ENCODE measurements at places on chromosomes 6 and 20.
A peak's percentile ranks its signal among the peaks of the same experiment; 100 is the strongest.

DNA sequence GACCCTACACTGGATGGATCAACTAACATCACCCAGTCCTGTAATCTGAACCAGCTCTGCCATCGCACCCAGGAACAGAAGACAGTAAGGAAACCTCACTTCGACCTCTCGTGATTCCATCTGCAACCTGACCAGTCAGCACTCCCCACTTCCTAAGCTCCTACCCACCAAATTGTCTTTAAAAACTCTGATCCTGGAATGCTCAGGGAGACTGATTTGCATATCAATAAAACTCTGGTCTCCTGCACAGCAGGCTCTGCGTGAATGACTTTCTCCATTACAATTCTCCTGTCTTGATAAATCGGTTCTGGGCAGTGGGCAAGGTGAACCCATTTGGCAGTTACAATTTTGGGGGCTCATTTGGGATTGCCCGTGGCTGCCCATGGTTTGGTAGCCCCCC, 18.3 kb upstream of the AGPAT4 start:
- DNase-seq, result no peak

DNA sequence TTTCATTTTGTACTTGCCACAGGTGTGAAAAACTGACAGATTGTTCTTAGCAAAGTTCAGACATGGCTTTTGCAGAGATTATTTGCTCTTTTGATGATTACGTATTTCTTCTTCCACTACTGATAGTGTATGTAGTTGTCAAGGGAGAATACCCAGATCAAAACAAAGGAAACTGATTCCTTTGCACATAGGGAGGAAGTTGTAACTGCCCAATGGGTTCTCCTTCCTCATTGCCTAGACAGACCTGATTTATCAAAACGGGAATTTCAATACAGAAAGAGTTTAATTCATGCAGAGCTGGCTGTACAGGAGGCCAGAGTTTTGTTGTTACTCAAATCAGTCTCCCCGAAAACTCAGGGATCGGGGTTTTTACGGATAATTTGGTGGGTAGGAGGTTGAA, 214.7 kb downstream of the BCAS1 start:
- no peak for DNase-seq

DNA sequence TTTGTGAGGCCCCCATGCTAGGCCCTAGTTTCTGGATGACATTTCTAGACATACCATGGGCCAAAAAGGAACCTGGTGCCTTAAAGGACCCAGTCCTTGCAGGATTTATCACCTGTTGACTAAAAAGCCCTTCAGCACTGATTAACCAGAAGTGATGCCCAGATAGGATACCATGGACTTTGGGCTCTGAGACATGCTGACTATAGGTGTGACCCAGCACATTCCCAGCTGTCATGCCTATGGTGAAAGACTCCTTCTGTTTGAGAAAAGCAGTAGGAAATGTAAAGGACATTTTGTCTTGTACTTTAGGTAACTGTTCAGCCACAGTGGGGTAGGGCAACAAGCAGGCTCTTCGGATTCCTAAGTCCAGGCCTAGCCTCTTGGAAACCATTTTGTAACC, 724.2 kb downstream of the CD109 start:
- DNase-seq, result no peak

- no peak for DNase-seq
These were observed 26.3 kb upstream of the UBR2 start for GRCh38 chr6:42537536-42537935.

DNA sequence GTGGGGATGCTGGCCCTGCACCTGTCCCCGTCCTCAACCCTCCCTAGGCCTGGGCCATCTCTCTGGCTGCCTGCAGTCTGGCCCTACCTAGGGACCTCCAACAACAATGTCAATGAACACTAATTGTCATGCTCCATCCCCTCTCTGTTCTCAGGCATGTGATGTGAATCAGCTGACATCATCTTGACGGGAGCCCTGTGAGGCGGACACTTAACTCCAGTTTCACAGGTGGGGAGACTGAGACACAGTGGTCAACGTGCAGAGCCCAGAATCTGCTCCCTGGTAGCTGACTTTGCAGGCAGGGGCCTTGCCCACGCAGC, 762 bp upstream of the TCEA2 start:
- no peak for DNase-seq

- DNase-seq, result peak; percentile 45
These were observed 58.9 kb upstream of the SERINC1 start for GRCh38 chr6:122530440-122531046.

DNA sequence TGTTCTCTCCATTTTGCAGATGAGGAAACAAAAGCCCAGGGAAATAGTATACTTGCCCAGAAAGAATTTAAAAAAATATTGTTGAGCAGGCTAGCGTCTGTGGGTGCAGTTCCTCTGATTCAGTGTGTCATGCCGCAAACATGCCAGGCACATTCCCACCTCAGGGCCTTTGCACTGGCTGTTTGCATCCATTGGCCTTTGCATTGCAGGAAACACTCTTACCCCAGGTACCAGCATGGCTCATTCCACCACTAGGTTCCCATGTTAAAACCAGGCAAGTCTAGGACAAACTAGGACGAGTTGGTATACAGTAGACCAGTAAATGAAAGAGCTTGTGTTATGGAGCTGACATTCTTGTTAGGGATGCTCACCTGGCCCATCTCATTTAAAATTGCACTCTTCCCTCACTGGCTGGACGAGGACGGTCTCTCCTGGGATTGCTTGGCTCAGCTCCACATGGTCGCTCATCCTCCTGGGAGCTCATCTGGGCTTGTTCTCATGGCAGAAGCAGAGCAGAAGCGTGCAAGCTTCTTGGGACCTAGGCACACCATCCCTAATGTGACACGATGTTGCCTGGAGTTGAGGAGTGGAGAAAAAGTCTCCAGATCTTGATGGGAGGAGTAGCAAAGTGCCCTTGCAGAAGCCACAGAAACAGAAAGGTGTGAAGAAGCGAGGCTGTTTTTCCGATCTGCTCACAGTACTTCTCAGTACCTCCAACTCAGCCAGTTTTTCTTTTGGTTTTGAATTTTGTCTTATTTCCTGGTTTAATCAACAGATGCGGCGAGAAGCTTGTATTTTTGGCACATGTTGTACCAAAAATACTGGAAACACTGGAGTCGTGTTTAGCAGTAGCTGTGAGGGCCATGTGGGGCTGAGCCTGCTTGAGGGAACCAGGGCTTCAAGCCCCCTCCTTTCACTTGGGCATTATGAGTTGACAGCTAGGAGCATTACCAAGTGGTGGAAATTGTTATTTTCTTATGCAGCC, 13.9 kb downstream of the ZNF831 start:
- no peak for DNase-seq

GRCh38 chr20:47809161-47809960, 24.1 kb upstream of the SULF2 start:
- no peak for DNase-seq

- DNase-seq, result no peak
These were observed 1.6 kb downstream of the PXDC1 start for GRCh38 chr6:3749977-3750316.

DNA sequence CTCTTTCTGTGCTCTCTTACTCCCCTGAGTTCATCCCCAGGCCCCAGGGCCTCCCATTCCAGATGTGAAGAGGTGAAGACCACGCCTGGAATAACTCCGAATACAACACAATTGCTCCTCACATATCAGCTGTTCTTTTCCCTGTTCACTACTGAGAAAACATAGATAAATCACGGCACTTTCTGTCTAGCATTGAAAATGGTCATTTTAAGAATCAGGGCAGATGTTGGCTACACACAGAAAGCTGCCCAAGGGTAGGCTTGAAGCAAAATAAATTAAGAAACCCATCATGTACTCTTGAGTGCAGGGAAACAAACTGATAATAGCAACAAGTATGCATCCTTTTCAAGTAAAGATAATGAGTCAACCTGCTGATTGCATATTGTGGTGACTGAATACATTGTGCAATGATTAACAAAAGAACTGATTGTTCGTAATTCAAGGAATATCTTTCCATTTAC, 382.5 kb downstream of the PRKN start:
- peak; percentile 10 for DNase-seq

GRCh38 chr6:149166747-149167146, 150.8 kb upstream of the TAB2 start:
- peak; percentile 5 for DNase-seq

- no peak for DNase-seq
These were observed 201.8 kb downstream of the ARID1B start for GRCh38 chr6:156978948-156979347.

GRCh38 chr6:33875141-33875581, 71.4 kb upstream of the MLN start:
- no peak for DNase-seq

DNA sequence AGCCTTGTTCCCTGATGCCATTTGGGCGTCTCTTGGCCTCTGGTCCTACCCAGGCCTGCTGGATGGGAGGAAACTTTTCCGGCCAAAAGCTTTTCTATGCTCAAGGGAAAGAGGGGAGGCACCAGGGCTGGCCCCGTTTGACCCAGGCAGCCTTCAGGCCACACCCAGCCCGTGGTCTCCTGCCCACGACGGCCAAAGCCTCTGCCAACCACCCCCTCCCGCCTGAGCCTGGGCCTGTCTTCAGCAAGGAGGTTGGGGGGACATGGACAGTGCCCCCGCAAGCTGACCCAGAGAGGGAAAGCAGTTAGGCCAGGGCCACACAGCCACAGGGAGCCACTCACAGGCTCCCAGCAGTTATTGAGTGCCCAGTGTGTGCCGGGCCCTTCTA, 49.5 kb downstream of the SRC start:
- DNase-seq, result no peak

DNA sequence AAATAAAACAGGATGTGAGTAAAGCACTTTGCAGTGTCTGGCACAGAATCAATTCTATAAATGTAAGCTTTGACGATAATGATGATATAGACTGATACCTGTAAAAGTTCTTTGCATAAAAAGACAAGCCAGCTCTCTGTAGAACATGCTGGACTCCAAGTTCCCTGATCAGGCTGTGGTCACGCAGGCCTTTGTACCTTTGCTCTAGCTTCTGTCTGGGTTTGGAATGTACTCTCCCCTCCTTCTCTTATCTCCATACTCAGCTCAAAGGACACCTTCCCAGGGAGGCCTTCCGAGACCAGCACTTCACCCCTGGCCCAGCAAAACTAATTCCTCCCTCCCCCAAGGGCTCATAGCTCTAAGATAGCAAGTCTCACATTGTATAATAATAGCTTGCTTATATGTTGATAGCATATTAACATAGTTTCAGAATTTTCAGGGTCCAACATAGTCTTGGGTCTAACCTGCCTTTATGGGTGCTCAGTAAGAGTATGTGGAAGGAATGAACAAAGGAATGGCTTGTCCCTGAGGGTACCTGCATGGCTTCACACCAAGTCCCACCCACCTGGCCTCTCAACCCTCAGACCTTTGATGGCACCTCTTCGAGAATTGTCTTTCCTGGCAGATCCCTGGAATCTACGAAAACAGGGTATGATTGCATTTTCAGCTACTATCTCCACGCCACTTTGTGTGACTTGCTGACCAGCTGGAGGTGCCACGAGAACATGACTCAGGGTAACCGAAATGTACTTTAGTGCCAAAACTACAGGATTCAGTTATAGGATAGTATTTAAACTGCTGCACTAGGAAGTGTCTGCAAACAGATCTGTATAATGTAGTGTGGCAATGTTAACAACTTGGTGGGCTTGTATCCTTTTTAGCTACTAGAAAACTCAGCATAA, 41.7 kb upstream of the PIM1 start:
- DNase-seq, result no peak

- peak; percentile 49 for DNase-seq
These were observed 552.3 kb downstream of the KIF16B start for GRCh38 chr20:16020971-16021370.

- no peak for DNase-seq
These were observed 1.9 kb downstream of the CHD6 start for GRCh38 chr20:41616228-41616627.

DNA sequence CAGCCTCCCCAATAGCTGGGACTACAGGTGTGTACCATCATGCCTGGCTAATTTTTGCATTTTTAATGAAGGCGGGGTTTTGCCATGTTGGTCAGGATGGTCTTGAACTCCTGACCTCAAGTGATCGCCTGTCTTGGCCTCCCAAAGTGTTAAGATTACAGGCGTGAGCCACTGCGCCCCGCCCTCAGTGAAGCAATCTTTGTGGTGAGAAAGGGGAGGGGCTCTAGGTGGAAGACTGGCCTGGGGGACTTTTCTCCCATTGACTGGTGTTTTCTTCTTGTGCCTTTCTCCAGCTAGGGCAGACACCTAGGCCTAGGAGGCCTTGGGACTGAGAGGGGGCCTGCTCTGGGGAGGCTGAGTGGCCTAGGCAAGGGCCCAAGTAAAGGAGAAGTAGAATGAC, 84.1 kb downstream of the DNAAF9 start:
- DNase-seq, result no peak

- DNase-seq, result no peak
These were observed 2.8 kb downstream of the ZFP57 start for GRCh38 chr6:29678114-29678513.

DNA sequence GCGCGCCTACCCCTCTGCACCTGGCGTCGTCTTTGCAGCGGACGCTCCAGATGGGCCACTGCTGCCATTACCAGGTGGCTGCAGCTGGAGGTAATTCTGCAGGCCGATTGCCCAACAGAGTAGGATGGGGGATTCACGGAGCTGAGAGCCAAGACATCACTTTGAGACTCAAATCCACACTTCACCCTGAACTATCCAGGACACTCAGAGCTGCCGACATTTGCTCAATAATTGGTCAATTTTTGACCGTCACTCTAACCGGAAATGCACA, 694.9 kb upstream of the FLRT3 start:
- no peak for DNase-seq

DNA sequence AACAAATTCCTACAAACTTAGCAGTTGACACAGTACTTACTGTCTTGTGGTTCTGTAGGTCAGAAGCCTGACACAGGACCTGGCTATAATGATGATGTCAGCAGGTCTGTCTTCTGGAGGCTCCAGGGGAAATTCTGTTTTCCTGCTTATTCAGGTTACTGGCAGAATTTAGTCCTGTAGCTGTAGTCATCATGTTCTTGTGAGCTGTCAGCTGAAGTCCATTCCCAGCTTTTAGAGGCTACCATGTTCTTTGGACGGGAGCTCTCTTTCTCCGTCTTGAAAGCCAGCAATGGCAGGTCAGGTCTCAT, 99.2 kb downstream of the HIVEP1 start:
- DNase-seq, result no peak

- no peak for DNase-seq
These were observed 8.7 kb upstream of the FANCE start for GRCh38 chr6:35443341-35444030.

DNA sequence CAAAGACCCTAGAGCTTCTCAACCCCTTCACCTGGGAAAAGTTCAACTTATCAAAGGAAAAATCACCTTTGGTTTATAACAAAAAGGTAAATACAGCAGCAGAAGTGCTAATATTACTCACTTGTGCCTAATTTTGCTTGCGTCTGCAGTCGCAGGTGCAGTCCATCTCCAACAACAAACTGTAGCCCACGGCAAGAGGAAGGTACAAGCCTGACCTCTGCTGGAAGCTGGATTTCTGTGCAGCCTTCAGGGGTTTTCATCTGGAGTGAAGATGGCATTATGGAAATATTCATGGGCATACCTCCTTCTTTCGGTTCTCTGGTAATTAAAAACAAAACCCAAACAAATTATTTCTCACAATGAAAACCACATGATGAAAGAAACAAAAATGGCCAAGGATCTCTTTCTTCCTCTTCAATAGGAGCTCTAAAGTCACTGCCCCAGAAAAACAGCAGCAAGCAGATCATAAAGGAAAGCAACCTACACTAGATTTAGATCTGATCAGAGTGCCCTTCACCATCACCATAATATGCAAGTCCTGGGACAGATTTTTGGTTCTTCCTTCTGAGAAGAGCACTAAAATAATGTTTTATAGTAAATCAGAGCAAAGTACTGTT, 7.8 kb downstream of the UBE3D start:
- DNase-seq, result no peak
